Naive B cell (primary cell): ENCODE measurements at places on chromosomes 6 and 20.

GRCh38 chr6:154611241-154611640 is 100.8 kb upstream of the CNKSR3 start:
- no peak overlapping the region for H3K4me3 ChIP-seq
- no peaks in the 10 kb centered on the region for H3K36me3 ChIP-seq
- no peak for DNase-seq
- no peak overlapping the region for H3K27ac ChIP-seq
- peaks cover 18% of the 10 kb centered on the region for H3K27me3 ChIP-seq

DNA sequence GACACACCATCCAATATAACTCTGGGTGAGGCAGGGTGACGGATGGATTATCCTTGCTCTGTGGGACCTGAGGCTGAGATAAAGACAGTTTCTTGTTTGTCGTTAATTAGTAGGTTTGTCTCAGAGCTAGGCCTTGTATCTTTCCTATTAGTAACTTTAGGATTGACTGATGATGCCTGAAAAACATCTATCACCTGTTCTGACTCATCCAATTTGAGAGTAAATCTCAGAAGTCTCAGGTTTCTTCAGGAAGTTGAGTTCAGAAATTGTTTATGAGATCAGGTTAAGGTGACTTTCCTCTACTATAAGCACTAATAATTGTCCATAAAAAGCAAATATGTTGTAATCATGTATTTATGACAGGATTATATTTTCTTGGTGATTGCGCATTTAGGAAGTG is 129.5 kb upstream of the SUPT3H start:
- no peaks in the 10 kb centered on the region for H3K4me1 ChIP-seq
- DNase-seq = no peak
- no peak overlapping the region for H3K27ac ChIP-seq
- no peaks in the 10 kb centered on the region for H3K36me3 ChIP-seq

- H3K27me3 ChIP-seq = peaks cover 6% of the 10 kb centered on the region
- peaks cover 3% of the 10 kb centered on the region for H3K4me1 ChIP-seq
- no peak for DNase-seq
- no peaks in the 10 kb centered on the region for H3K36me3 ChIP-seq
- no peak overlapping the region for H3K27ac ChIP-seq
These were observed 222.4 kb upstream of the JARID2 start for GRCh38 chr6:15023448-15023847.

DNA sequence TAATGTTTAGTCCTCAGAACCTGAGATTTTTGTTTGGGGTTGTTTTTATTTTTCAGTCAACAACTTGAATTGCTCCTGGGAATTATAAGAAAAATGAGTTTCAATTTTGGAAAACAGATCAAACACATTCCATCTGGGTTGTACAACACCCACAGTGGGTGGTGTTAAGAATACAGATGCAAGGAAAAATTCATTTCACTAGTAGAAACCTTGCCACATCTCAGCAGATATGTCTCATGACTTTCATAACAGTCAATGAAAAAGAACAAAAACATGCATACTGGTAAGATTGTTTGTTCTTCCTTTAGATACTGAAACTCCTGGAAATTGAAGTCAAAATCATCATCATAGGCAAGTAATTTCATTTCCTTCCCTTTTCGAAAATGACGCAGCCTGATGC is 78.9 kb downstream of the MOXD1 start:
- H3K4me3 ChIP-seq = no peak overlapping the region
- no peaks in the 10 kb centered on the region for H3K27me3 ChIP-seq
- no peaks in the 10 kb centered on the region for H3K4me1 ChIP-seq
- H3K36me3 ChIP-seq = peaks cover 17% of the 10 kb centered on the region

DNA sequence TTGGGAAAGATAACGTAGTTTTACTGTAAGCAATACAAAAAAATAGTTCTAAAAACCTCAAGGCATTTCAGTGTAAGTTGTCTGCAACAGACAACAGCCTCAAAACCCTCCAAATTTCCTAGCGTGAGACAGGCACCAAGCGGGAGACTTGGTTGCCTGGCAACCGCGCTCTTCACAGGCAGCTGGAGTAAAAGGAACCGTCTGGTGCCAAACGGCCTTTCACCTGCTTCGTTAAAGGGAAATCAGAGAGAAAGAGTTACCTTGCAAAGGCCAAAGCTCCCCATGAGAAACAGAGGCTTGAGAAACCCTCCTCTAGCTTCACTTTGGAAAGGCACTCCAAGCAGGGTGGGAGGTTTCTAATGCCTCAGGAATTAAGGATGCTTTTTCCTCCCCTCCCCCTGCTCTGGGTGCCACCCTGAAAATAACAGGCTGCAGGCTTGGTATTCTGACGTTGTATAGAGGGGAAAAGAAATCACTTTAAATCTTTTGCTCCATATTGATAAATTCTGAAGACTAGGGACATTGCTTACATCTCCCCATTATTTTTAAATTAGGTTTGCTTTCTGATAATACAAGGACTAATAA is 129.7 kb upstream of the UFL1 start:
- no peaks in the 10 kb centered on the region for H3K36me3 ChIP-seq
- H3K27me3 ChIP-seq = no peaks in the 10 kb centered on the region
- no peak overlapping the region for H3K4me3 ChIP-seq

GRCh38 chr6:33375143-33375671 is 16.4 kb upstream of the KIFC1 start:
- H3K27me3 ChIP-seq = no peaks in the 10 kb centered on the region
- DNase-seq = no peak
- no peaks in the 10 kb centered on the region for H3K4me1 ChIP-seq
- no peak overlapping the region for H3K27ac ChIP-seq
- H3K4me3 ChIP-seq = no peak overlapping the region

DNA sequence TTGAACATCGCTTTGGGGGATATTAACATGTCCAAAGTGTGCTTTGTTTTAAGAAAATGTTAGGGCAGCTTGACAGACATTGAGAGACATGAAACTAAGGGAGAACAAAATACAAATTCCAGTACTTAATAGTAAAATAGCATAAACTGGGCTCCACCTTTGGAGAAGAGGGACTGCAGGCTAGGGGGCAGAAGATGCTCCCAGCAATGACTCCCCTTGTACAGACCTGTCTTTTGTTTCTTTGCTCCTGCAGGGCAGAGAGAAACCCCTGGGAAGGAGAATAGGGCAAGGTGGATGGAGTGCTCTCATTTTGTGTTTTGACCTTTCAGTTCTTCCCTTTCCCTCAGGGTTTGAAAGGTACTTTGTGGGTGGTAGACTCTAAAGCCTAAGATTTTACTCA is 115.6 kb upstream of the PLCB4 start:
- no peak for DNase-seq
- no peaks in the 10 kb centered on the region for H3K27me3 ChIP-seq
- no peaks in the 10 kb centered on the region for H3K36me3 ChIP-seq
- no peak overlapping the region for H3K4me3 ChIP-seq
- no peak overlapping the region for H3K27ac ChIP-seq
- no peaks in the 10 kb centered on the region for H3K4me1 ChIP-seq

DNA sequence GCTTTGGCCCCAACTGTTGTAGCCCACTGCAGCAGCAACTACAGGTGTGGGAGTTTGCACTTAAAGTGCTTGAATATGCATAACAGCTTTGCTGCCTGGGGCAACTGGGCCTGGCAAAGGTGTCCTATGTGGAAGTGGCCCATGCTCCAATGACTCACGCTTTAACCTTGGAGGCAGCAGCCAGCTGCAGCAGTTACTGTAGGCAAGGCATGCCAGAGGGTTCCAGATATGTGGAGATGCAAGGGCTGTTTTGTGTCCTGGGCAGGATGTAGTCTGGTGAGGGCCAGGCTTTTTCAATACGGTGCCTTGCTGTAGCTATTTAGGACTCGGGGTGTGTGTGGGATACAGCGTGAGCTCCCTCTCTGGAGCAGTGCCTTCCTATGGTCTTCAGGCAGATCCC is 150.3 kb downstream of the NKAIN2 start:
- H3K27me3 ChIP-seq = no peaks in the 10 kb centered on the region
- H3K4me1 ChIP-seq = no peaks in the 10 kb centered on the region
- no peak overlapping the region for H3K27ac ChIP-seq
- no peak for DNase-seq
- H3K4me3 ChIP-seq = no peak overlapping the region

DNA sequence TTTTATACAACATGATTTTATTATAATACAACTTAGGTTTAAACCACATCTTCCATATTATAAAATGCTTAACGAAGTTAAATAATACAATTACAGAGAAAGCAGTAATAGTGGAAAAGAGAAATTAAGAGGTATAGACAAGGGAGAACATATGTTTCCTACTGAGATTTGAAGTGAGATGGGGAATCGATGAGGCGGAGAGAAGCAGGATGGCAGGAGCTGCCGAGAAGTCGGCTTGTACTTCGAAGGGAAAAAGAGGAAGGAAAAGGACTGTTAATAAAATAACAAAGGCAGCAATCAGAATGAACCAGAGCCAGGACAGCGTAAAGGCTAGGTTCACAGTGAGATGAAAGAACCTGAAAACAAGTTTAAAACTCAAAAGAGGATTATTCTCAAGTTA is 15.4 kb downstream of the FBXL4 start:
- peak overlapping the region; percentile 1 for H3K27ac ChIP-seq
- H3K4me3 ChIP-seq = peak overlapping the region; percentile 43
- H3K4me1 ChIP-seq = peaks cover 38% of the 10 kb centered on the region
- DNase-seq = no peak
- H3K36me3 ChIP-seq = peaks cover 20% of the 10 kb centered on the region
- H3K27me3 ChIP-seq = no peaks in the 10 kb centered on the region

- DNase-seq = no peak
- H3K4me3 ChIP-seq = no peak overlapping the region
- H3K27me3 ChIP-seq = peaks cover 21% of the 10 kb centered on the region
- H3K4me1 ChIP-seq = peaks cover 6% of the 10 kb centered on the region
- no peaks in the 10 kb centered on the region for H3K36me3 ChIP-seq
These were observed 69.0 kb upstream of the NFATC2 start for GRCh38 chr20:51611625-51611890.

- H3K4me1 ChIP-seq = no peaks in the 10 kb centered on the region
- no peaks in the 10 kb centered on the region for H3K36me3 ChIP-seq
- no peak within 1 kb of the TSS for H3K4me3 ChIP-seq
These were observed at the start of gene ANGPT4 for GRCh38 chr20:916125-916799. TSS of gene ANGPT4 (minus strand) at chr20:916334. CDS start at chr20:916214, 120 bp downstream.

DNA sequence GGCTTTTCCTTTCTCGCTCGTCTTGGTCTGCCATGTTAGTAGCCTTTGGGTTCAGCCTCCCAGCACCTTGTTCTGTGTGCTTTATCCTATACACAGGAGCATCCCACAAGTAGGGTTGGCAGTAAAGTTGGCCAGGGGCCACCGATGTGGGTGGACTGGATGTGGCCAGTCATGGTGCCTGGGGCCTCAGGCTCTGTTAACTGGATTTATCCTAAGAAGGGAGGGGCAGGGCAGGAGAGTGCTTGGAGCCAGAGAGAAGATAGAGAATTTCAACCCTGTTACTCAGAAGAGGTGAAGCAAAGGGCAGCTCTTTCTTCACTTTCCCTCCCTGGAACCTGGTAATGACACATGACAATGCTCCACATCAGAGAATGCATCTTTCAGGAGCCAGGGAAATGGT is 14.1 kb upstream of the SIRPB2 start:
- no peak overlapping the region for H3K4me3 ChIP-seq
- peaks cover 8% of the 10 kb centered on the region for H3K36me3 ChIP-seq
- H3K4me1 ChIP-seq = peaks cover 6% of the 10 kb centered on the region
- no peak for DNase-seq

DNA sequence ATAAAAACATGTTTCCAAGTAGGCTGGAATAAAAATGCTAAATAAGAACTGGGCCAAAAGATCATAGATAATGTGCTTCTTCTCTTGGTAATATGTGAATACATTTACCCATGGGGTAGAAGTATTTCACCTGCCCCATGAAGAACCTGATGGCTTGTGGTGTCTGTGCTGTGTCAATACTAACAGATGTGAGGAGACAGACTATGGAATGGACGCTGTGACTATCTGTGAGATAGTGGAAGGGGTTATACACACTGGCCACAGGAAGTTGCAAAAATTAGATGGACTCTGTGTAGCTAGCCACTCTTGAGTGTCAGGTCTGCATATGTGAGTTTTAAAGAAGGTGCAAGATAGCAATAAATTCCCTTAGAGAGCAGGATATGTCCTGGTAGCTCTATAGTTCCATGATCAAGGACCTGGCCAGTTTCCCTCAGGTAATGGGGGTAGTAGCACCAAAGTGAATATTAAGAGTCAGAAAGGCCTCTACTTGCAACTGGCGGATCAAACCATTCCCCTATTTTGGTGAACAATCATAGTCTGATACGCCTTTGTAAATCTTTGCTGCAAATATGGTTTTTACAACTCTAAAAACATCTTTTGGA is 48.6 kb downstream of the NEDD9 start:
- peaks cover 62% of the 10 kb centered on the region for H3K36me3 ChIP-seq
- no peak overlapping the region for H3K4me3 ChIP-seq
- no peak overlapping the region for H3K27ac ChIP-seq
- H3K27me3 ChIP-seq = no peaks in the 10 kb centered on the region
- H3K4me1 ChIP-seq = peaks cover 4% of the 10 kb centered on the region

GRCh38 chr6:110226261-110226660 is 46.0 kb downstream of the CDC40 start:
- H3K27ac ChIP-seq = no peak overlapping the region
- DNase-seq = no peak
- H3K4me1 ChIP-seq = peaks cover 3% of the 10 kb centered on the region
- peaks cover 8% of the 10 kb centered on the region for H3K36me3 ChIP-seq
- no peak overlapping the region for H3K4me3 ChIP-seq

GRCh38 chr20:59977086-59977485 is 18.9 kb downstream of the CDH26 start:
- H3K27ac ChIP-seq = no peak overlapping the region
- H3K4me1 ChIP-seq = no peaks in the 10 kb centered on the region

DNA sequence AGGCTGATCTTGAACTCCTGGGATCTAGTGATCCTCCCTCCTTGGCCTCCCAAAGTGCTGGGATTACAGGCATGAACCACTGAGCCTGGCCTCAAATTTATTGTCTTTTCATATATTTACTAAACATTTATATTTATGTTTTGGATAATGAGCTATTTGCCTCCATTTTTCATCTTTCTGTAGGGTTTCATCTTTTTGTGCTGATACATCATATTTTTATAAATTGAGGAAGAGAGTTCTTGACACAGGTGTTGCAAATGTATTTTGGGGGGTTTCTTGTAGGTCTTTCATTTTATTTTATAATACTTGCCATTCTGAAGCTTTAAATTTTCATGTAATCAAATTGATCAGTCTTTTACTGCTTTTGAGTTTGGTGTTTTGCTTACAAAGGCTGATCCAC is 72.4 kb downstream of the L3MBTL3 start:
- DNase-seq = no peak
- no peak overlapping the region for H3K4me3 ChIP-seq
- peaks cover 48% of the 10 kb centered on the region for H3K36me3 ChIP-seq
- no peak overlapping the region for H3K27ac ChIP-seq

DNA sequence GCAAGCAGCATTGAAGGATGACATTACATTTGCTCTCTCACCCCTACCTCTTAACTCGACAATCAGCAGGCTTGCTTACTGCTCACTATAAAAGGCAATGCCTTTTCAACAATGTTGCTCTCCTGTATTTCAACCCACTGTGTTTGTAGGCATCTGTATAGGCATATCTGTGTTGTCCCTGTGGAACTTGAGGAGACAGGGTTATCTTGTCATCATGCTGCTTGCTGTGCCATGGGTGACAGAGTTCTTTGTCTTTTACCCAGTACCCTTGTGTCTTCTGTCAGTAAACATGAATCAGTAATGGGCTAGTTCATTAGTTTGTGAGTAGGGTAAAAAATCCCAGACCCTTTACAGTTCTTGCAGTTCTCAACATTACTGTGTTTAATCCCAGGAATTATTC is 25.2 kb downstream of the PHF3 start:
- DNase-seq = no peak
- peaks cover 58% of the 10 kb centered on the region for H3K4me1 ChIP-seq
- H3K4me3 ChIP-seq = no peak overlapping the region
- no peaks in the 10 kb centered on the region for H3K36me3 ChIP-seq
- H3K27me3 ChIP-seq = no peaks in the 10 kb centered on the region

GRCh38 chr6:98335594-98335993 is 498.8 kb upstream of the POU3F2 start:
- H3K36me3 ChIP-seq = no peaks in the 10 kb centered on the region
- H3K27me3 ChIP-seq = no peaks in the 10 kb centered on the region
- no peak overlapping the region for H3K4me3 ChIP-seq
- DNase-seq = no peak
